ENCODE measurements at places on chromosomes 2 and 18. TPM values are rescaled to one million over a fixed set of nuclear protein-coding genes. Genes with fewer than 3 reads are reported as not detected.

Gene CAPN13
- total RNA-seq = not detected

DNA sequence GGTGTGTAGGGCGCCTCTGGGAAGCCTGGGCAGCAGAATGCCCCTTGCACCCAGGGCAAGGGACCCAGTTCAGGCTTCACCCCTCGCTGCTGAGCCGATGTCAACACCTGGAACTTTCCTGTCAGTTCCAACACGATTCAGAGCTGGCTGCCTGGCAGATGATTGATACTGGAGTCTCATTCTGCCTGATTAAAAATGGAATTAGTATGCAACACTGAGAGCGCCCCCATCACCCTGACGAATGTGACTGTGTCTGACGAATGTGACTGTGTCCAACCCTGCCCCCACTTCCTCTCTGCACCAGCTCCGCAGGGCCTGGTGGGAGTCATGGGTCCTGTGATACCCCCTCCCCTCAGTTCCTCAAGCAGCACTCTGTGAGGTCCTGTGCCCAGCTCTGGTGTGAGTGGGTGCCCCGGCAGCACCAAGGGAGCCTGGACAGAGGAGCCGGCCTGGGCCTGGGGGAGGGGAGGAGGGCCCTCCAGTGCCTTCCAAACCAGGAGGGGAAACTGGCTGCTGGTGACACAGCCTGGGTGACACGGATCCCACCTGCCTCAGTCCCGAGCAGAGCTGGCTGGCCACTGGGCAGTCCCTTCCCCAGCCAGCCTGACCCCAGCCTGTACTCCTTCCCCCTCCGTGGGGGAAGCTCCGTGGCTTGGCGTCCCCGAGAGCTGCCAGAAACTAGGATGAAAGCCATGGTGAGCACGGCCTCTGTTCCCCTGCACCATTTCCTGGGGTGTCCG is 41.4 kb upstream of the ALPP start:
- no peak overlapping the region for H3K4me3 ChIP-seq
- no peaks in the 10 kb centered on the region for H3K27me3 ChIP-seq
- no peaks in the 10 kb centered on the region for H3K36me3 ChIP-seq
- no peaks in the 10 kb centered on the region for H3K4me1 ChIP-seq

Gene MC5R
- total RNA-seq = 0.26 TPM

Gene MOGAT1
- not detected for total RNA-seq

- H3K27me3 ChIP-seq = peaks cover 9% of the 10 kb centered on the region
- no peak for DNase-seq
- no peaks in the 10 kb centered on the region for H3K4me1 ChIP-seq
- no peaks in the 10 kb centered on the region for H3K36me3 ChIP-seq
Observed at GRCh38 chr2:111061191-111061590, 59.5 kb upstream of the BCL2L11 start.

GRCh38 chr2:158756331-158756730 is 38.8 kb upstream of the DAPL1 start:
- H3K4me1 ChIP-seq = peaks cover 14% of the 10 kb centered on the region
- DNase-seq = no peak
- H3K36me3 ChIP-seq = no peaks in the 10 kb centered on the region

GRCh38 chr2:11325961-11326676 is 18.3 kb downstream of the ROCK2 start:
- no peak overlapping the region for H3K4me3 ChIP-seq
- H3K27ac ChIP-seq = no peak overlapping the region
- no peaks in the 10 kb centered on the region for H3K27me3 ChIP-seq
- no peaks in the 10 kb centered on the region for H3K36me3 ChIP-seq

- DNase-seq = no peak
- H3K27me3 ChIP-seq = no peaks in the 10 kb centered on the region
- H3K4me3 ChIP-seq = no peak overlapping the region
- H3K36me3 ChIP-seq = no peaks in the 10 kb centered on the region
Observed at GRCh38 chr2:102041351-102041750, 49.6 kb downstream of the IL1R2 start.

DNA sequence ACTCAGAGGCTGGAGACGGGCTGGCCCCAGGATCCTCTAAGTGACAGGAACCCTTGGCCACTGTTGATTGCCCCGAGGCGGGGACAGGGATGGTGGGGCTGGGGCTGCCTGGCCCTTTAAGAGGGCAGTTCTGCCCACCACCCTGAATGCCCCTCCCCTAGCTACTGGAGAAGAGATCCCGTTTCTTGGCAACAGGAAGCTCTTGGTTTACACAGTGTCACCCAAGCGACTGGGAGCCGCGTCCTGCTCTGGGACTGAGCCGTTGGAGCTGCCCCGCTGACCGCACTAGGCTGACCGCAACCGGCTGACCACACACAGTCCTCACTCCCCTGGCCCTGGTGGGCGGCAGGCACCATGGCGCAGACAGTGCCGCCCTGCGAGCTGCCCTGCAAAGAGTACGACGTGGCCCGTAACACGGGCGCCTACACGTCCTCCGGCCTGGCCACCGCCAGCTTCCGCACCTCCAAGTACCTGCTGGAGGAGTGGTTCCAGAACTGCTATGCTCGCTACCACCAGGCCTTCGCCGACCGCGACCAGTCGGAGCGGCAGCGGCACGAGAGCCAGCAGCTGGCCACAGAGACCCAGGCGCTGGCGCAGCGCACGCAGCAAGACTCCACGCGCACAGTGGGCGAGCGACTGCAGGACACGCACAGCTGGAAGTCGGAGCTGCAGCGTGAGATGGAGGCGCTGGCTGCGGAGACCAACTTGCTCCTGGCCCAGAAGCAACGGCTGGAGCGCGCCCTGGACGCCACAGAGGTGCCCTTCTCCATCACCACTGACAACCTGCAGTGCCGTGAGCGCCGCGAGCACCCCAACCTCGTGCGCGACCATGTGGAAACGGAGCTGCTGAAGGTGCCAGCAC is at the start of gene TEKT4:
TSS of gene TEKT4 (plus strand) at position 205 of the 862 bp plus-strand sequence. CDS start at position 355, 150 bp downstream.
- no peaks in the 10 kb centered on the region for H3K36me3 ChIP-seq
- no peaks in the 10 kb centered on the region for H3K27me3 ChIP-seq
- H3K27ac ChIP-seq = no peak within 1 kb of the TSS
- no peaks in the 10 kb centered on the region for H3K4me1 ChIP-seq

Gene DGUOK
- 86.3 TPM for total RNA-seq

Gene DES
- 5.2 TPM for total RNA-seq

Data from astrocyte (in vitro differentiated cells and primary cell).